Endodermal cell (in vitro differentiated cells): ENCODE measurements at places on chromosomes 4 and X.

DNA sequence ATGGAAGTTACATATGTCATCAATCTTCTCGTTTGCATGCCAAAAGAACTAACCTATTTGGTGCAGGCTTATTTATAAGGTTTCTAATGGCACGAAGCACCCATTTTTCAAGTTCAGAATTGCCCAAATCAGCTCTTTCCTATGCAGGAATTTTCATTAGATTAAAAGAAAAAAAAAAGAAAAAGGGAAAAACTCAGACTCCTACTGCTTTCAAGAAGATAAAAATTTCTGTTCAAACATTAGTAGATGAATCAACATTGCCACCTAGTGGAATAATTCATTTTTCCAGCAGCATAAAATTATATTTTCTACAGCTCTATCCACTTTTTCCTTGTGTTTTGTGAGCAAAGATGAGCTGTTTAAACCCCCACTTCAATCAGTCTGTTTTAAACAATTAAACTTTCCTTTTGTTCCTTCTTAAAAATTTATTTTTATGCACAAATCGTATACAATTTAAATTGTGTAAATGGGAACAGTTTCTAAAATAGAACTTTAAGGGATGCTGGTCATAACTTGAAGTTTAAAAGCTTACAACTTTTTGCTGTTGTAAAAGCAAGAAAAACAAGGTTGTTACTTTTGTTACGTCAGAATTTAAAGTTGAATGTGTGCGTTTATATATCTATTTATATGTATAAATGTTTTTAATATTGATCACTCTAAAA is 309.9 kb downstream of the ARAP2 start:
- DNase-seq = no peak

GRCh38 chrX:22134681-22135080 is 102.6 kb downstream of the PHEX start:
- no peak for DNase-seq

GRCh38 chrX:47514533-47515235 is 31.7 kb upstream of the ZNF41 start:
- DNase-seq = no peak

DNA sequence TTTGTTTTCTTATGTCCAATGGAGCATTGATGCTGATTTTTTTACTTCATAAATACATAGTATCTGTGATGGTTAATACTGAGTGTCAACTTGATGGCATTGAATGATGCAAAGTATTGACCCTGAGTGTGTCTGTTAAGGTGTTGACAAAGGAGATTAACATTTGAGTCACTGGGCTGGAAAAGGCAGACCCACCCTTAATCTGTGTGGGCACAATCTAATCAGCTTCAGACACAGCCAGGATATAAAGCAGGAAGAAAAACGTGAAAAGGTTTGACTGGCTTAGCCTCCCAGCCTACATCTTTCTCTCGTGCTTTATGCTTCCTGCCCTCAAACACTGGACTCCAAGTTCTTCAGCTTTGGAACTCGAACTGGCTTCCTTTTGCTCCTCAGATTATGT is 230.6 kb upstream of the SPRY1 start:
- no peak for DNase-seq

DNA sequence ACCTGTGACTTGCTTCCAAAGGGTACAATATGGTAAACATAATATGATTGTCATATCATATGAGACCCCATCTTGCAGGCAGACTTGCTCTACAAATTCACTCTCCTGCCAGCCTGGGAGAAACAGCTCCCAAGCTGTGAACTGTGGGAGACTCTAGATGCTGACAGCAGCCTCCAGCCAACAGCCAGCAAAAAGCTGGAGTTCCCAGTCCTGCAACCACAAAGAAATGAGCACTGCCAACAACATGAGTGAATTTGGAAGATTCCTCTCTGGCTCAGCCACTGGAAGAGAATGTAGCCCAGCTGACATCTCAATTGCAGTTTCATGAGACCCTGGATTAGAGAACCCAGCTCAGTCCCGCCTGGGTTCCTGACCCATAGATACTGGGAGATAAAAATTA is 145.4 kb downstream of the QDPR start:
- DNase-seq = no peak

DNA sequence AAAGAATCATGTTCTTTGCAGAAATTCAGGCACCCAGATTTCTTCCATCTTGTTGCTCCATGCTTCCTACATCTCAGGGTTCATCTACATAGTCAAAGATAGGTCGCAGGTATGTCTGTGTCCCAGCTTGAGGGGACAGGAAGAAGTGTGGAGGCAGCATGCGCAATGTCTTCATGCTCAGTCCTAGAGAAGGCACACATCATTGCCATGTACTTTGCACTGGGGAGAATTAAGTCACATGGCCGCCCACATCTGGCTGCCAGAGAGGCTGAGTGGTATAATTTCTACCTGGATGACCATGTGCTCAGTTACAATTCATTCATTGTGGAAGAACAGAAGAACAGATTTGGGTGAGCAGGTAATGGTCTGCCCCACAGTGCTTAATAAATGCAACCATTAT is 54.1 kb downstream of the GAB1 start:
- no peak for DNase-seq
